ENCODE measurements at places on chromosomes 12 and 14. TPM values are rescaled to one million over a fixed set of nuclear protein-coding genes. Genes with fewer than 3 reads are reported as not detected.

The GPX2 gene
- 4.3 TPM for total RNA-seq

The CLEC6A gene
- not detected for total RNA-seq

The FOXG1 gene
- not detected for total RNA-seq

The YEATS4 gene
- total RNA-seq = 41.3 TPM

The TGFB3 gene
- 10.2 TPM for total RNA-seq

The PLD4 gene
- total RNA-seq = not detected

The STON2 gene
- total RNA-seq = 12.3 TPM

The CFAP73 gene
- not detected for total RNA-seq

The MYO1H gene
- total RNA-seq = not detected

The FAM222A gene
- 11.7 TPM for total RNA-seq

The CEP128 gene
- total RNA-seq = 11.6 TPM

The SPIC gene
- not detected for total RNA-seq

The TOMM20L gene
- not detected for total RNA-seq

The RGS6 gene
- not detected for total RNA-seq

The TAS2R9 gene
- not detected for total RNA-seq

The LYZ gene
- total RNA-seq = not detected

The LRRC9 gene
- not detected for total RNA-seq

The EXOC3L4 gene
- 2.0 TPM for total RNA-seq

The DEPDC4 gene
- total RNA-seq = 2.0 TPM

The TAS2R19 gene
- not detected for total RNA-seq

The PARPBP gene
- total RNA-seq = 23.0 TPM

The NOXRED1 gene
- total RNA-seq = 0.33 TPM

The ABCD2 gene
- not detected for total RNA-seq

The KRT79 gene
- total RNA-seq = 0.46 TPM

The NINJ2 gene
- total RNA-seq = not detected

The TAC3 gene
- total RNA-seq = not detected

The SERPINA12 gene
- total RNA-seq = not detected

The BCAT1 gene
- not detected for total RNA-seq

The VRTN gene
- not detected for total RNA-seq

The SAMD15 gene
- total RNA-seq = 1.2 TPM

The GYS2 gene
- not detected for total RNA-seq

The RPGRIP1 gene
- not detected for total RNA-seq

The VRK1 gene
- 46.7 TPM for total RNA-seq

The GLS2 gene
- total RNA-seq = 7.3 TPM

The CABP1 gene
- not detected for total RNA-seq

The RD3L gene
- not detected for total RNA-seq

The PUS1 gene
- 74.0 TPM for total RNA-seq

The CCDC175 gene
- not detected for total RNA-seq

The CLEC4D gene
- total RNA-seq = not detected

The LALBA gene
- not detected for total RNA-seq

The PLEKHH1 gene
- total RNA-seq = 6.2 TPM

The KRT83 gene
- total RNA-seq = 0.33 TPM

The KRT74 gene
- not detected for total RNA-seq

The AVPR1A gene
- not detected for total RNA-seq

The FAM90A1 gene
- total RNA-seq = not detected

The BRMS1L gene
- 10.3 TPM for total RNA-seq

The SLC6A12 gene
- total RNA-seq = not detected

The INF2 gene
- 161 TPM for total RNA-seq
